ENCODE measurements at places on chromosomes 1 and 21.

- DNase-seq: no peak
These were observed 159.8 kb upstream of the KCNJ6 start for GRCh38 chr21:38075833-38076587.

GRCh38 chr1:90723590-90724108 is 6.5 kb upstream of the BARHL2 start:
- no peak for DNase-seq

DNA sequence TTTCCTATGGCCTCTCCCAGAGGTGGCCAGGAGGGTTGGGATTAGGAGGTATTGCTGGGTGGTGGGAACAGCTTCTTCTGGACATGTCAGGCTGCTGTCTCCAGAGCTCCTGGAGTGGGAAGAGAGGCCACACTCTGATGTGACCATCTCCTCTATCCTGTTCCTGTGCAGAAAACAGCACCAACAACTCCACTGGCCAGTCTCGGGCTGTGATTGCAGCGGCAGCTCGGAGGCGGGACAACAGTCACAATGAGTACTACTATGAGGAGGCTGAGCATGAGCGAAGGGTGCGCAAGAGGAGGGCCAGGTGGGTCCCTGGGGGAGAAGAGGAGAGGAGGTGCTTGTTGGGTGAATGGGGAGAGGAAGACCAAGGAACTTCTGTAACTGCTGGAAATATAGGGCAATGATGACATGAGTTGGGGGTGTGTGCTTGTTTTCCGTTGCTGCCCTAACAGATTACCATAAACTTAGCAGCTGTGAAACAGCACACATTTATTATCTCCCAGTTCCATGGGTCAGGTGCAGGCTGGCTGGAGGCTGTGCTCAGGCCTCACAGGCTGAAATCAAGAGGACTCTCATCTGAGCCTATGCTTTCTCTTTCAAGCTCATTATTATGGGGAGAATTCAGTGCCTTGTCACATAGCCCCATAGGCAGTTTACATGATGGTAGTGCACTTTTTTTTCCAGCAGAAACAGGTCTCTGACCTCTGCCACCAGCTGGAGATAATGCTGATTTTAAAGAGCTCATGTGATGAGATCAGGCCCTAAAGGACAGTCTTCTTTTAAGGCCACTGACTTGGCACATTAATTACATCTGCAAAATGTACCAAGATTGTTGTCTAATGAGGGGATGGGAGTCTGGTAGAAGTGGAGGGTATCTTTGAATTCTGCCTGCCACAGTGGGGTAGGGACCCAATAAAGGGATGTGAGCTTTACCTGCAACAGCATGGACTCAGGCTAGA is 20.8 kb downstream of the VANGL2 start:
- DNase-seq: no peak

DNA sequence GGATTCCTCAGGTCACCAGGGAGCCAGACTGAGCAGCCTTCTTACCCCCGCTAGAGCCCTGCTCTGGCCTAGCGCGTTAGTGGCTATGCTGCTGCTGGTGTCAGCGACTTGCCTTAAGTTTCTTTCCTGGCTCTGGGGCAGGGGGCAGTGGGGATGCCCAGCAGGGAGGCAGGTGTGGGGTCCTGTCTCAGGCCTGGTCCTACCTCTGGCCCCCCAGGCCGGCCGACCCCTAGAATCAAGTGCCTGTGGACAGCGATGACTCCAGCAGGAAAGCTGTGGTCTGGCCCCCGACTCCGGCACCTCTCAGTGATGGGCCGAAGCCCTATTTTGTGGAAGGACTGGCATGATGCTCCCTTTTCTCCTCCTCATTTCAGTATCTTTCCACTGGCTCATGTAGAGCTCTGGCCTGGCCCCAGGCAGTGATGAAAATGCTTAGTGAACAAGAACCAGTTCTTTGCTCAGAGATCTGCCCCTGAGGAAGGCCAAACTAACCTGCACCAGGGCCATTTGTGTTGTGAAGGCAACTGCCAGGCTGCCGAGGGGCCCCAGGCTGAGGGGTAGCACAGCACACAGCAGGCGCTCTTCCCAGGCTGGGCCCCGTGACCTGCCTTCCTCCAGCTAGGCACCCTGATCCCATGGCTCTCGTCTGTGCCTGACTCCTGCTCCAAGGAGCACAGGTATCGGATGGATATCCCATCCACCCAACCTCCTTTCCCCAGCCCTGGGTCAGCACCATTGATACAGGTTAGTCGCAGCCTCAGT is 23.7 kb downstream of the MRPL37 start:
- no peak for DNase-seq

DNA sequence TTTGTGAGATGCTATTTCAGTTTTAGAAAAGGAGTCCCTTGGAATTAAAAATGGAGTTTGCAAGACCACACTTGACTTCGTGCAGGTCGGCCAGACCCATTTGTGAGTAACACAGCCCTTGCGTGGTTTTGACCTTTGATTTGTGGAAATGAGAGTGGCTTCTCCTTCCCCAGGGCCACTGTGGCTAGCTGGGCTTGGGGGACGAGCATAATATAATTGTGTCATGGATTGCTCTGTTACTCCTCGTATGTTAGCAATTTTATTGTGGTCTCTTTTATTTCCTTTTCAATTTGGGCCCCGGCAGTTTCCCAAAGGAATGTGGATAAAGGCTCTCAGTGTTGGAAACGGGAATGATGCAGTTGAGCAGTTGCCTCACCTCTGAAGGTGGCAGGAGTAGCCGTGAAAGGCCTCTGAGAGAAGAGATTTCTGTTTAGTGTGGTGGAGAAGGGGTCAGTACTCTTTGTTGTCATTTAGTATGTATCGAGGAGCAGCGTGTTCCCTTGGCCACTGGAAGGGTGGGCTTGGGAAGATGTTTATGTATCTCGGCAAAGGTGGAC is 194.6 kb downstream of the PBX1 start:
- no peak for DNase-seq

GRCh38 chr1:204887846-204888245 is 17.2 kb downstream of the NFASC start:
- DNase-seq: no peak

GRCh38 chr21:44726826-44727225 is 15.5 kb upstream of the TSPEAR start:
- DNase-seq: no peak

DNA sequence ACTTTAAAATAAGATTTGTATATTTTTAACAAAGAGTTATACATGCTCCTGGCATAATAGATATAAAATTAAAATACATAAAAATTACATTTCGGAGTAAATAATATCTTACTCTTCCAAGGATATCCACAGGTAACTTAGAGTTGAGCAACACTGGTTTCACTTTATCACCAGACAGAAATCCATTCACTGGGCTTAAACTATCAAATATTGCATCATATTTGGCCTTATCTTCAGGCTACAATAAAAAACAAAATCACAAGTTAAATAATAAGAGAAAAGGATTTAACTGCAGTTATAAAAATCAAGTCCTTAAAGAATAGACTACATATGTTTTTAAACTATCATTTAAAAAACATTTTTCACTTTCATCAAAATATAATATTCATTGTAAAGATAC is 55.5 kb downstream of the EPS15 start:
- no peak for DNase-seq

GRCh38 chr21:29477941-29478340 is 179.2 kb downstream of the BACH1 start:
- DNase-seq: peak; percentile 11

DNA sequence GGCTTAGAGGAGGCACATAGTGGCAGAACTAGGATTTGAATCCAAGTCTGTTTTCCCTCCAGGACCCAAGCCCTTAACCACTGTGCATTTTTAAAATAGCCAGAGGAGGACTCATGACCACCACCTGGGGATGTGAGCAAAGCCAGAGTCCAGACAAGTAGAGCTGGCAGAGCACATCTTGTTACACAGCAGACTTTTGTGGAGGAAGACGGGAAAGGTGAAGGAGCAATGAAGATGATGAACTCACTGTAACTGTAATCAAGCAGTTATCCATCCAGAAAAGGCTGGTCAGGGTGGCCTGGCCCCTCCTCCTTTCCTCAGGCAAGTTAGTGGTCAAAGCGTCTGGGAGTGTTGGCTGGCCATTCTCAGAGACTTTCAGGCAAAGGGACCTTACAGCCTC is 50.9 kb downstream of the SLC44A3 start:
- no peak for DNase-seq

DNA sequence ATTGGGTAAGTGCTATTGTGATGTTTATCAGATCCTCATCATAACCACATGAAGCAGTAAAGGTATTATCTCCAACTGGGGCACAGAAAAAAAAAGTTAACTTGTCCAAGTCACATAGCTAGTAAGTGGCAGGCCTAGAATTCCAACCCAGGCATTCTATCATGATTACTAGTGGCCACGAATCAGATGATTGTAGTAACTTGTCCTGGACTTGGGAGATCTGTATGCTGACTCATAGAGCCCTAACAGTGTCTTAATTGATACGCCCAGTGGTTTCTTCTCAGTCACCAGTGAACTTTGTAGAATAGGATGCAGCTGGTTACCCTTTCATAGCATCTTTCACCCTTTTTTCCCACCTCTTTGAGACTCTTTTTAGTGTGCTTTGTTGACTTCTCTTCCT is 91.1 kb upstream of the UBE2U start:
- DNase-seq: peak; percentile 63

- DNase-seq: no peak
These were observed 185.4 kb downstream of the DYRK1A start for GRCh38 chr21:37551993-37552355.

GRCh38 chr1:215045698-215046308 is 36.7 kb upstream of the KCNK2 start:
- DNase-seq: peak; percentile 22

- DNase-seq: no peak
These were observed 12.8 kb upstream of the OR2T10 start for GRCh38 chr1:248610301-248610700.

DNA sequence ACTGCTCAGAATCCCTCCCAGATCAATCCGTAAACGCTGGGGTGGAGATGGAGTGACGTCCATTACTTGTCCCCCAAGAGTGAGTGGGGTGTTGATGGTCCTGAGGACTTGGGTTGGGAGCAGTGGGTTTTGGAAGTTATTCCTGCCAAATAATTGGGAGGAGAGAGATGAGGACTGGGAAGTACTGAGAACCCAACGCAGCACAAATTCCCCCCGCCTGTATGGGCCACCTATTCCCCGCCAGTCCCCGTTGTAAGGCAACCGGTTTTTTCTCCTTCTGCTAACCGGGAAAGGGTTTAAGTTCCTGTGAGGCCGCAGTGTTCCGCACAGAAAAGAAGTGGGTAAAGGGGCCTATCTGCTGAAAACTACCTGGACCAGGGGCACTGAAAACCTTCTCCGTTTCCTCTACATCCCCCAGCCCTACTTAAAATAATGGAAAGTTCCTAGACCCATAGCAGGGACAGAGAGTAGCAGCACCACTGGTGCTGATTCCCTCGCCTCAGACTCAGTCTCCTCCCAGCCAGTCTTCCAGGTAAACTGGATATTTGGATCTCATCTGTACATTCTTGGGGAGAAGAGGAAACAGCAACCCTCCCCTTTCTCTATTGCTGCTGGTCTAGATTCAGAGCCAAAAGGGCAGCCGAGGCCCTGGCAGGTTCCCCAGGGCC is 738 bp downstream of the LURAP1 start:
- no peak for DNase-seq

- DNase-seq: no peak
These were observed 472.7 kb downstream of the PLPP3 start for GRCh38 chr1:56106531-56107274.

- no peak for DNase-seq
These were observed 42.5 kb downstream of the EPRS1 start for GRCh38 chr1:220003610-220004299.

DNA sequence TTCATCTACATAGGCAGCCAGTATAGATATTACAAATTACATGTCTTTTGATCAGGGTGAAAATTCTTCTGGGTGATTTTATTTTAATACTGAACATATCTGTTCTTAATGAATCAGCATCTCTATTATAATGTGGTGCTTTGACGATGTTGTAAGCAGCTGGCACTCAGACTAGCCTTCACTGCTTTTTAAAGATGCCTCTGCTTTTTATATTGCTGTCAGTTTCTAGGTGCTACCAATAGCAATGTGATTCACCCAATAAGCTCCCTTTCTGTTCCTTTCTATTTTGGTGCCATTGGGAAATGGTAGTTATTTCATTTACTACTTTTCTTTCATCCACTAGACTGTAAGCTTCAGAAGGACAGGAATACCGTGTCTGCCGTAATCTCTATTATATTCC is 11.1 kb upstream of the ANGPTL1 start:
- no peak for DNase-seq

GRCh38 chr1:110494522-110495406 is 24.2 kb downstream of the KCNA10 start:
- DNase-seq: no peak

DNA sequence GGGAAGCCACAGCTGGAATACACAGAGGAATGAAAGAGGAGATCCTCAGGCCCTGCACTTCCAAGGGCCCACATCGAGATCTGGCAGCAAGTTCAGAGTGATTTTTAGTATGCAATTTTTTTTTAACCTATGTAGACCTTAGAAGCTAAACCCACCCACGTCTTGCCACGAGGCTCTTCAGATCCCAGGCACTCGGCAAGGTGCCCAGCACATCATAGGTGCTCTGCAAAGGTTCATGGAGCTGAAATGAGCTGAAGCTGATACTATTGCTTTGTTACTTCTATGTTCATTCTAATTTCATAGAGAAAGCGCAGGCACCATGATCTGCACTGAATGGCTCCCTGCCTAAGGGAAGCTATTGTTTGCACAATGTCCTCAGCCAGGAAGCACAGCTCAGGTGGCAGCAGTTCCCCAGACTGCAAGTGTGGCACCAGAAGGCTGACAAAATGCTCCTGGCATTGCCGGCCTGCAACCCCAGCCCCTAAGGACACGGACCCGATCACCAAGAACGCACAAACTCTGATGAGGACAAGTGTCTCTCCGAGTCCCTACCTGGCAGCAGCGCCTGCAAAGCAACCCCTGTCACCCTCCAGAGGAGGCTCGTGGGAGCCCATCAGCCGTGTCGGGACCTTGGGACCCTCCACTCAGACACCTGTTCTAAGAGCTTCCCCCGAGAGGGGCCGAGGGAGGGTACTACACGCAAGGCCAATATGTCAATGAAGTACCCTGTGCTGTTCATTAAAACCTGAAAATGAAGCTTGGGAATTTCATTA is 264.2 kb downstream of the NPHP4 start:
- DNase-seq: no peak

GRCh38 chr1:23483321-23484252 is at the start of gene ASAP3:
ASAP3 (minus strand) TSS chr1:23484179; CDS start chr1:23484133, 46 bp downstream.
- peak; percentile 60 for DNase-seq

DNA sequence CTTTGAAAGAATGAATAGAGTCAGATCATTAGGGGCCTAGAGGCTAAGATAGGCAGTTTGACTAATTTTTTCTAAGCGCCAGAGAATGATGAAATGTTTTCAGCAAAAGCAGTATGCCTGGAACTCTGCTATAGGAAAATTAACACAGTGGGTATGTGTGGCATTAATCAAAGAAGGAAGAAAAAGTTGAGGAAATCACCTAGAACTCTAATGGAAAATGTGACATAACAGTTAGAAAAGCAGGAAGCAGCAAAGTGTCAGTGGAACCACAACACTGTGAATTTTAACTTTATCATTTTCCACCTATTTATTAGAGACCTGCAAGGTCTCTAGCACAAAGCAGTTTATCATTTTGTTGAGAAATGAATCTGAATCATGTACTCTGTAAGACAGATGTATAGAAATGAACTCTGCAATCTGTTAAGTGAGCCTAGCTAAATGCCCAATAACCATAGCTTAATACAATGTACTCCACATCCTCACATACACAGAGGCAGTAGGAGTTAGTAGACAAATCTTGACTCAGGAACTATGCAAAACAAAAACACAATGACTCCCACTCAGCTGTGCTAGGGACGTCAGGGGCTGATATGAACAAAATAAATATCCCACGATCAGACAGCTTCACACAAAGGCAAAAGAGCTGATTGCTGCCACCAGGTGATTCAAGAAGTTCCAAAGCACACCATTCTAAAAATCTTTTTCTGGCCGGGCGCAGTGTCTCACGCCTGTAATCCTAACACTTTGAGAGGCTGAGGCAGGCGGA is 500.7 kb upstream of the NFIA start:
- no peak for DNase-seq

- DNase-seq: no peak
These were observed 564 bp downstream of the DISP1 start for GRCh38 chr1:222815440-222815765.
